ENCODE measurements at places on chromosomes 16 and 17.

DNA sequence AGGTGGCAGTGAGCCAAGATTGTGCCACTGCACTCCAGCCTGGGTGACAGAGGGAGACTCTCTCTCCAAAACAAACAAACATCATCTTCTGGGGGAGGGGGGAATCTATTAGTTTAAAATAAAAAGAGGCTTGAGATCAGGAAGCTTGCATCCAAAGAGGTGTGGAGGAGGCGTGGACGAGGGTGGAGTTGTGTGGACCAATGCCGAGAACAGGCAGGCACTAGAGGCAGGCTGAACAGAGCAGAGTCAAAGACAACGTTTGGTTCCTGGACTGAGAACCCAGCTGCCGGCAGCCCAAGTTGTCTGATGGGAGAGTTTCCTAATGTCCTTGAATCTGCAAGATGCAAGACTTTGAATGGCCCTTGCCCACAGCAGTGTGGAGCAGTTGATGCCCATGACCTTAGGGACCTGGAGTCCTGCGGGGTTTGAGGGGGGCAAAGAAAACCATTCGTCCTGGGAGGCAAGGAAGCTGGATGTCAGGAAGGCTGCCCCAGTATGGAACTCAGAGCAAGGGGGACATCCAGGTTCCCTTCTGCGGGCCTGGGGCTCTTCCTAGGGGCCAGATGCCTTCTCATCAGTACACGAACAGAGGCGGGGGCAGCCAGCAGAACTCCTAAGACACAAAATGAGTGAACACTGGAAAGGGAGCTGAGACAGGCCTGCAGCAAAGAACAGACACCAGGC lies 9.2 kb downstream of the TBC1D16 start:
- no peak for DNase-seq

GRCh38 chr17:3026125-3026855 lies 37.1 kb downstream of the OR1D5 start:
- DNase-seq: no peak

DNA sequence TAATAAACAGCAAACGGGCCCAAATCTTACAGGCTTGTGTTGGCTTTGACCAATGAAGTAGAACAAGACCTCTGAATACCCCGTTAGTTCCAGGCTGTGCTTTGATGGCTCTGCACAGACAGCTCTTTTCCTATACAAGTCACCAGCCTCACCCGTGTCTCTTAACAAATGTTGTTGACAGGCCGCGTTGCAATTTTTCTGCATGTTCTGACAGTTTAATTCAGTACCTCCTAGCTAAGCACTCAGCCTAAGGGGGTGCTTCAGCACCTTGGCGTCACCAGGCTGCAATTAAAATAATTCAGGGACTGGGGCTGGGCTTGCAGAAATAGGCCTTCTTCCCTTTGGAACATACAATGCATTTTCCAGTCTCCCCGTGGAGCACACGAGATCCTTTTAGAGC lies 500.1 kb downstream of the MAF start:
- DNase-seq: no peak

- no peak for DNase-seq
Observed at GRCh38 chr16:72983728-72984350, 64.1 kb downstream of the ZFHX3 start.

DNA sequence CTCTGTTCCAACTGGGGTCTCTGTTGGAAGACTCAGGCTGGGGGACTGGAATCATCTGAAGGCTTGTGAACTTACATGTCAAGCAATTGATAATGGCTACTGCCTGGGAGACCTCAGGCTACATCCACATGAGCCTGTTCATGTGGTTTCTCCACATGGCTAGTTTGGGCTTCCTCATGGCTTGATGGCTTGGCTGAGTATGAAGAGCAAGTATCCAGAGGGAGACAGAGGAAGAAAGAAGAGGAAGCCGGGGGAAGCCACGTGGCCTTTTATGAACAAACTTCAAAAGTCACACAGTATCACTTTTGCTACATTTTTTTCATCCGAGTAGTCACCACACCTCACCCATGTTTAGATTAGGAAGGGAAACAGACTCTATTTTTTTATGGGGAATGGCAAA lies 158.9 kb downstream of the TRIM37 start:
- DNase-seq: no peak

DNA sequence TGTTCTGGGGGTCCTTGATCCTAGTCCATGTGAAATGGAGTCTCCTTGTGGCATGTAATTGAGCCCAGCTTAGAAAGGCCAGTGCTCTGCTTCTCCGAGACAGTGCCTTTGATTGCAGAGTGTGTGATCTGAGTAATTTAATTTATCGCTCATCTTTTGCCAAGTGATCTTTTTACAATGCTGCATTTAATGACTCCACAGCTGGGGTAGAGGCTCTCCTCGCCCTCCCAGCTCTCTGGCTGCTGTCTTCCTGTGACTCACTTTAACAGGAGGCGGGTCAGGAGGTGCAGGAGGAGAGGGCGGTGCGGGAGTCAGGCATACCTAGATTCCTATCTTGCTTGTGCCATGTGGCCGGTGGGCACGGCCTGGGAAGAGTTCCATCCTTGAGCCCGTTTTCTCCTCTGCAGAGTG lies 113.4 kb upstream of the FOXF1 start:
- DNase-seq: no peak

DNA sequence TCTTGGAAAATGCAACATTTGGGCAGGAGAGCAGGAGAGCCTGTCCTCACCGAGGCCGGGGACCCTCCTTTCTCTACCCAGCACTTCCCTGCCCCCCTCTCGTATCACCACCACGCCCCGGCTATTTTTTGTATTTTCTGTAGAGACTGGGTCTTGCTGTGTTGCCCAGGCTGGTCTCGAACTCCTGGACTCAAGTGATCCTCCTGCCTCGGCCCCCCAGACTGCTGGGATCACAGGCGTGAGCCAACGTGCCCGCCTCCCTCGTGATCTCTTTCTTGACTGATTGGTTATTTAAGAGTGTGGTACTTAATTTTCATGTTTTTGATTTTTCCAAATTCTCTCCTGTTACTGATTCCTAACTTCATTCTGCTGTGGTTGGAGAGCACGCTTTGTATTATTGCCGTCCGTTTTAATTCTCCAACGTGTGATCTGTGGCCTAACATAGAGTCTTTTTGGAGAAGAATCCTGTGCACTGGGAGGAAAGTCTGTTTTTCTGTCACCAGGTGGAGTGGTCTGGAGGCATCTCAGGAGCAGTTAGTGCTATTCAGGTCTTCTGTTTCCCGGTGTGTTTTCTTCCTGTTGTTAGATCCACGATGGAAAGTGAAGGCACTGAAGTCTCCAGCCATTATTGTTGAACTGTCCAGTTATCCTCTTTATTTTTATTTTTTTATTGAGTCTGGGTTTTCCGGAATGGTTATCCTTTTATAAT lies 40.4 kb downstream of the ZNF778 start:
- DNase-seq: no peak

DNA sequence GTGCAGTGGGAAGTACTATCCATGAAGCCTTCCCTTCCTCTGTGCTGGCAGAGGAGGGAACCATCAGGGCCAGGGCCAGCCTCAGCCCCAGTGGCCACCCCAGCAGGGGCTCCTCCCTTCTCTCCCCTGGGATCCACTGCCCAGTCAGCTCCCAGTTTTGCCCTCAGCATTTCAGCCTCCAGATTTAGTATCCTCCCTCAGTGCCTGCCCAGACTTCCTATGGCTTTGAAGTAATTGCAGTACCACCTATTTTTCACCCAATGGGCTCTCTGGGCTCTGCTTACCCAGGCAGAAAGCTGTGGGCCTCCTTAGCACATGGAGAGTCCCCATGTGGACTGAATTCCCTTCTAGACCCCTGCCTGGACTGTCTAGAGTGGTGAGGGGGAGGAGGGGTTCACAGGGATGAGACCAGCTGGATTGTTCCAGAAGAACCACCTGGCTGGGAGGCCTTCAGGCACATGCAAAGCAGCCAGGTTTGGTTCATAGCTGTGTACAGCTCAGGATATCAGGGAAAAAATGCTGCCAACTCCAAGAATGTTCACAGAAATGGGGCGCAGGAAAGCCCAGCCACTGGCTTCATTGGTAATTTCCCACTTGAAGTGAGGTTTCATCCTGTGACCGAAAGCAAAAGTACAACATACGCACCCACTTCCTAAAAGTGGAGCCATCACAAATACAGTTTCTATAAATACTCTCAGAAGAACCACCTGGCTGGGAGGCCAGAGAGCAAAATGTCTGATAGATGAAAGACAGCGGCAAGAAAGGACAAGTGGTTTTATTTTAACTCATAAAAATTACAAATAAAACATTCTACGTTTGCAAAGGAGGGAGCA lies 15.2 kb upstream of the HERPUD1 start:
- DNase-seq: peak; percentile 66

- DNase-seq: no peak
Observed at GRCh38 chr17:48626245-48627117, at the start of gene HOXB9. Gene HOXB9 (minus strand): TSS chr17:48626358. CDS start chr17:48626269, 89 bp downstream.

- DNase-seq: no peak
Observed at GRCh38 chr17:68184816-68185436, 62.9 kb upstream of the AMZ2 start.
